Stimulated activated CD8-positive, alpha-beta memory T cell treated with anti-CD3 and anti-CD28 coated beads, Interleukin-12 subunit alpha, Interleukin-12 subunit beta, amount 100 ng/mL, for 4 hours (primary cell): ENCODE measurements at places on chromosomes 1 and 21.
A peak's percentile ranks its signal among the peaks of the same experiment; 100 is the strongest.

DNA sequence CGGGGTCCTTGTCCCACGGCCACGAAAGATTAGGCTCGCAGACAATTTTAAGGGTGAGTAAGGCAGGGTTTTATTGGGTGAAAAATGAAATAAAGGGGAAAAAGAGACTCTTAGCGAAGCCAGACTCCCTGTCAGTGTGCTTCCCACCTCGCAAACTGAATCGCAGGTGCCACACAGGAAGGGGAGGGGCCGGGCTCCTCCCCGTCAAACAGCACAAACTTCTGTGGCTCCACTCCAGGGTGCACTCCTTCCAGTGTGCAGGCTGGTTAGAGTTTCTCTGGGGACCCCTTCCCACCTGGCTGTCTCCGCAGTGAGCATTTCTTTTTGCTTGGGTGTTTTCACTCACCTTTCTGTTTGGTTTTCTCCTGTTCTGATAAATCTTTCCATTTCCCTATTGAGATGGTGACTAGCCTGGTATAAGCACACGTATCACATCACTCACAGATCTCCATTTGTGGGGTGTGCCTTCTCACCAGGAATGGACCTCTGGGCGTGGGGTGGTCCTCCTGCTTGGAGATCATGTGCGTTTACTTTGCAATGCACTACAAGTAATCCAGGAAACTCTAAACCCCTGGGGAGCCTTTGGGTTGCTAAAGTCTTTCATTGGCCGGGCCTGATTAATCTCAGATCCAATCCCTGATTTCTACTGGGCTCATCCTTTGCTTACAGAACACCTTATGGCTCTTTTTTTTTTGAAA lies 37.6 kb upstream of the GALNT2 start:
- DNase-seq: no peak

GRCh38 chr1:99645699-99646531 lies at the start of gene PALMD:
TSS of gene PALMD (plus strand) at chr1:99646113. CDS start at chr1:99646318, 205 bp downstream.
- no peak for DNase-seq

- no peak for DNase-seq
Observed at GRCh38 chr1:68213843-68214242, 18.5 kb downstream of the WLS start.

GRCh38 chr1:243991650-243992049 lies 59.4 kb upstream of the ZBTB18 start:
- DNase-seq: no peak

DNA sequence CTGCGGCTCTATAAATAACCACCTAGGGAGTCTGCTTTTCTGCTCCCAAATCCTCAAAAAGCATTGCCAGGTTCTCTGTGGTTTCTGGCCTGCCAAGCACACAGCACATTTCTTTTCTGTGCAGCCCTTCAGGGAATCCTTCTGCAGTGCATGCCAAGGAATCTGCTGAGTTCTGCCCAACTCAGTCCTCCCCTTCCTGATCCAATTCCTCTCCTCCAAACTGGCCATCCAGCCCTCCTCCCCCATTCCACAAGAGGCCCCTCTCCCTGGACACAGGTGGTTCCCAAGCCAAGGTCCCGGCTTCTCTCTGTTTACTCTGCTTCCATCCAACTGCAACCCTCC lies 61.8 kb downstream of the HIVEP3 start:
- no peak for DNase-seq

- DNase-seq: no peak
Observed at GRCh38 chr1:60742339-60742738, 340.0 kb upstream of the NFIA start.

DNA sequence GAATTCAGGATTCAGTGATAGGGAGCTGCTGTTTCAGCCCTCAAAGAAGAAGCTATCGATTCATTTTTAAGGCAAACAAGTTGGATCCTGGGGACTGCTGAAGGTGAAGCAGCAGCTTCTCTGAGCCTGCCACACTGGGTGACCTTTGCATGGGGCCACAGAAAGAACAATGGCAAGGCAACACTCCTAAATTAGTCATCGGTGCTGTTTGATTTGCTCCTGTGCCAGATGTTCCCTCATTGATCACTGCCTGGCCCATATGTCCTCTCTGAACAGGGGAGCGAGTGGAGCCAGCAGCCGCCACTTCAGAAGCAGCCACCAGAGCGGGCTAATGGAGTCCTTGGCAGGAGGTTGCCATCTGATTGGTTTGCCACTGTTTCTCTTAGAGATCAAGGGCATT lies 391.5 kb downstream of the NTNG1 start:
- no peak for DNase-seq

DNA sequence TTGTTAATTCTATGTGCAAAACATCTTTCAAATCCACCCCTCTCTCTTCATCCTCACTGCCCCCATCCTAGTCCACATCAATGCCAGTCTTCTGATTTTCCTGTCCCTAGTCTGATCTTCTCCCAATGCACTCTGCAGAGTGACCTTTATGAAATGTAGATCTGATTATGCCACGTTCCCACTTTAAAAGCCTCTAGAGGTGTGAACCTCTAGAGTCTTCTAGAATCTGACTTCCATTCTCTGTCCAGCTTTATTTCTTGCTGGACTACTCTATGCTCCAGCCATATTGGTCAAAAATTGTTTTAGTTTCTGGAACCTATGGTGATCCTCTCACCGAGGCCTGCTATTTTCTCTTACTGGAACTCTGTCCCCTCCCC lies 32.5 kb downstream of the ZNF648 start:
- no peak for DNase-seq

GRCh38 chr1:16009030-16009460 lies 5.0 kb downstream of the SRARP start:
- peak; percentile 52 for DNase-seq

DNA sequence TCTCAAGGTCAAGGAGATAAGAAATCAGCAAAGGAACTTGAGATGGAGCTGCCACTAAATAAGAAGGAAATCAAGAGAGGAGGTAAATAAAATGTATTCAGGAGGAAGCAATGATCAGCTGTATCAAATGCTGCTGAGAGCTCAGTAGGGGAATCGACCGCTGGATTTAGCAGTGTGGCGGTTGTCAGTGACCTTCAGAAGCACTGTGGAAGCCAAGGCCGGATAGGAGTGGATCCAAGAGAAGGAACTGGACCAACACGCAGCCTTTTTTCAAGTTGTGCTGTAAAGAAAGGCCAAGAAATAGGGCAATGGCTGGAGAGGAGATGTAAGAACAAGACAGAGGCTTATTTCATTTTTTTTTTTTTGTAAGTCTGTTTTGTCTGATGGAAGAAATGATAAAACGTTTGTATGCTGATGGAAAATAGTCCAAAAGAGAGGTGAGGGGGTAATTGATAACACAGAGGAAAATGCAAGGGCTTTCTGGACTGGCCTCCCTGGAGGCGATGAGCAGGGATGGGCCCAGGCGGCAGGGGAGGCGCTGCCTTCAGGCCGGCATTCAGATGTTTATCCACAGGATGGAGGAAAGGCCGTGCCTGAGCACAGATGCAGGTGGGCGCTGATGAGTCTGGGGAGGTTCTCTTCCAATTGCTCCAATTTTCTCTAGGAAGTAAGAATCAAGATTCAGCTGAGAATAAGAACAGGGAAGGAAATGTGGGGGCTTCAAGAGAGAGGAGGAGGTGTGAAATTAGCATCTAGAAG lies 17.5 kb upstream of the FAM43B start:
- DNase-seq: no peak

GRCh38 chr1:233945979-233946378 lies 41.5 kb downstream of the SLC35F3 start:
- DNase-seq: no peak

- no peak for DNase-seq
Observed at GRCh38 chr1:60898987-60899386, 183.4 kb upstream of the NFIA start.

DNA sequence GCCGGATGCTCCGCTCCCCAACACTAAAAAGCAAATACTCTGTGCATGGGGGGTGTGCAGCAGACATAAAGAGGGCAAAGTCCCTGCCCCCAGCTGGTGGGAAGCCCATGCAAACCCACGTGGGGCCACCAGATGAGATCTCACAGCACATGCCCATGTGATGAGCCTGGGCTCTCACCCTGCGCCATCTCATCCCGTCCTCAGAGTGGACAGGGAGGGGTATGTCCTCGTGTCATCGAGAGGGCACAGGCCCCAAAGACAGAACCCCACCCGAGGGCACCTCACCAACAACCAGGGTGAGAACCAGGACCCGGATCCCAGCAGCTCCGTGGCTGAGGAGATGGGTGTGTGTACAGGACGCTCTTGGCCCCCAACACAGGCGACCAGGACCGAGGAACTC lies 25.1 kb upstream of the ARHGEF16 start:
- no peak for DNase-seq

GRCh38 chr1:39865762-39866161 lies 17.5 kb downstream of the TRIT1 start:
- DNase-seq: no peak

GRCh38 chr1:29675481-29676263 lies 439.4 kb downstream of the PTPRU start:
- DNase-seq: no peak

GRCh38 chr1:29361686-29362085 lies 125.4 kb downstream of the PTPRU start:
- no peak for DNase-seq

DNA sequence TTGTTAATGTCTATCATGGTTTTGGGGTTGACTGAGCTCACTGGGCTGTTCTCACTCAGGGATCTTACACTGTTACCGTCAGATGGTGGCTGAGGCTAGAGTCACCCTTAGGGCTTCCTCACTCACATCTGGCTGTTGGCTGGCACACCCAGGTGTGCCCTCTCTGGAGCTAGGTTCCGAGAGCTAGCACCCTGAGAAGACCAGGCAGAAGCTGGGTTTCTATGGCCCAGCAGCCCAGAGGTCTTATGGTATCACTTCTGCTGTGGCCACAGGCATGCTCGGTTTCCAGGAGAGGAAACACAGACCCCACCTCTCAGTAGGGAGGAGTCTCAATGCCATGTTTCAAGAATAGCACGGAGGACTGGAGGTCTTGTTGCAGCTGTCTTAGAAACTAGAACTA lies 20.7 kb upstream of the KIF1B start:
- no peak for DNase-seq

GRCh38 chr1:175887521-175887920 lies 144.1 kb upstream of the TNR start:
- DNase-seq: no peak

DNA sequence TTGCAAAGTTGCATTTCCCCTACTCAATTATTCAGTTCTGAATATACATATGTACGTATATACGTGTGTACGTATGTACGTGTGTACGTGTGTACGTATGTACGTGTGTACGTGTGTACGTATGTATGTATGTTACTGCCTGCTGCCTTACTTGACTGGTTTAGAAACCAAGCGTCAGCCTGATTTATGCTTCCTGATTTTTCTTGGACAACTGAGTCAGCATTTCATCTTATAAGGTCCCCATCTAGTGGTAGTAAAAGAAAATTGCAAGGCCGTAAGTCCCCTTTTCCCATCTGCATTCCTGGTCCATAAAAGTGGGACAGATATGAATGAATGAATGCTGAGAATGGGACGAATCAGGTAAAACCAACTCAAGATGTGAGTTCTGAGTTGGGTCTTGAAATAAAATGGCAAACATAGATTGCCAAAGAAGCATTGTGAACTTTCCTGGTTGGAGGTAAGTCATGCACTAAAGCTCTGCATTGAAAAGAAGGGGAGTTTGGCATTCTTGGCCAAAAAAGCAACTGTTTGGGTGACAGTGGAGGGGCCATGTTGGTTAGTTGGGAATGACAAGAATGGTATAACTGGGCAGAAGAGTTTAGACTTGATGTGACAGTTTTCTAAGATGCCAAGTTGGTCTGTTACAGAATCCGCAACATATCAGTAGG lies 76.4 kb upstream of the DNAH14 start:
- DNase-seq: no peak

GRCh38 chr1:116323491-116323890 lies 49.6 kb upstream of the ATP1A1 start:
- no peak for DNase-seq

- DNase-seq: peak; percentile 28
Observed at GRCh38 chr1:6205849-6206519, at the start of gene RNF207. TSS of gene RNF207 (plus strand) at chr1:6206119. CDS start at chr1:6206536, 417 bp downstream.
